ENCODE measurements at places on chromosomes 5 and 9.

- DNase-seq, result no peak
Measured at GRCh38 chr9:2337627-2338026, 284.0 kb upstream of the VLDLR start.

DNA sequence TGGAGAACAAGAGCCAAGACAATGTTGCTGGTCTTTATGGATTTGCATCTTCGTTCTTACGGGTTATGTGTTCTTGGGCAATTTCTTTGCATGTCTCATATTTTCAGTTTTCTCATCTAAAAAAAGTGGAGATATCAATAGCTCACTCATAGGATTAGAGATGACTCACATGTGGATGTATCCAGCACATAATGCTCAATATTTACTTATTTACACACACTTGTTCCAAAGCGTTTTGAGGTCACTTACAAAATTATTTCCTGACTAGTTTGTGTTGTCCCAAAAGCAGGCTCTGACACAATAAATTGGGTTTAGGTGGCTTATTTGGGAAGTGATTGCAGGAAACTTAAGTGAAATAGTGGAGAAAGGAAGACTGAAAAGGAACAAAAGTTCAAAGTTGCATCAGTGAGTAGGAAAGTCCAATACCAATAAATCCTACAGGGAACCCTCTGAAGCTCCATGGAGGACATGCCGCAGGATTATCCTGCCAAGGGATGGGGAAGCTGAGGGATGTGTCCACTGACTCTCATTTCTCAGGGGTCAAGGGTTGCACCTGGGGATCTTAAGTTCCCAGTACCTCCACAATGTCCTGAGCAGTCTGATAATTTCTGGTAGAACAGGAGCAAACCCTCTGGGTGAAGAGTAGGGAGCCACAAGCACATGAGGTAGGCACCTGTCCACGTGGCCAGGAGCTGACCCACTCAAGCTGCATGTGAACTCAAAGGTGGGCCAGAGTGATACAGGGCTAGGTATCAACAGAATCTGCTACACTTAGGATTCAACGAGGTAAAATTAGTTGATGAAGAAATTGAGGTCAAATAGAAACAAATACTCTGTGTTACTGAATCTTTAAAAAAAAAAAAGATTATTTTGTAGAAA lies 37.4 kb upstream of the SLC44A1 start:
- no peak for DNase-seq

DNA sequence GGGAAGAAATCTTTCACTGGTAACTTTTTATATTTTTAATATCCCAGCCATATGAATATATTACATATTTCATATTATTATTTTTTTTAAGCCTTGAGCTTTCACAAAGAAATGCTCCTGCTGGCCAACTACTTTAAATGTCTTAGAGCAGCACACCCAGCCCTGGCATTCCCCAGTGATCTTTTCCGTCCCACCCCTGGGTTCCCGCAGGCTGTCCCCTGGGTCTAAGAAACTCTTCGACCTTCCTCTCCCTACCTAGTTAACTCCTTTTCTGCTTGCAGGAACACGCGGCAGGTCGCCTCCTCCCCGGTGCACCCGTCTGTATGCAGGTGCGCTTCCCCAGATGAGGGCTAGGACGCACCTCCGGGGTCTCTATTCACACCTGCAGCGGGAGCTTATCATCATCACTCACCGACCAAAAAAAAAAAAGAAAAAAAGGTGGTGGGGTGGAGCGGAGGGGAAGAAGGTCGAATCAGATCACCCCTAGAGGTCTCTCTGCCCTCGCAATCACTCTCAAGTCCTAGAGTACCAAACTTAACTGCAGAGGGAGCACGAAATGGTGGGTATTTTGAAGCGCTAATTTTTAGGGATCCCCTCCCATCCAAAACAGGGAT lies 696 bp downstream of the ZFP62 start:
- peak; percentile 67 for DNase-seq

DNA sequence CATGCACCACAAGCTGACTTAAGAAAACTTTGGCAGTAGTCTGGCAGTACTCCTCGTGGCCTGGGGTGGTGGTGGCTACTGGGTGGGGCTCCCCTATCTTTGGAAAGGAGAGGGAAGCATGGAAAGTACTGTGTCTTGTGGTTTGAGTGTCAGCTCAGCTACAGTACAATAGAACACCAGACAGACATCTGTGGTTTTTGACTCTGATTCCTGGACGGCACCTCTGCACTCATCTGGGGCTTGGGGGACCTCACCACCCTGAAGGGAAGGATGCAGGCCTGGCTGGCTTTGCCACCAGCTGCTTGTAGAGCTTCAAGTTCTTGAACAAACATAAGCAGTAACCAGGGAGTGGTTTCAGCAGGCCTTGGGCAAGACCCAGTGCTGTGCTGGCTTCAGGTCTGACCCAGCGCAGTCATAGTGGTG lies 40.6 kb downstream of the TNFSF8 start:
- DNase-seq, result peak; percentile 30

- DNase-seq, result no peak
Measured at GRCh38 chr5:12825163-12825562, 920.9 kb upstream of the CTNND2 start.

GRCh38 chr9:35350827-35351549 lies 138.9 kb upstream of the RUSC2 start:
- no peak for DNase-seq

DNA sequence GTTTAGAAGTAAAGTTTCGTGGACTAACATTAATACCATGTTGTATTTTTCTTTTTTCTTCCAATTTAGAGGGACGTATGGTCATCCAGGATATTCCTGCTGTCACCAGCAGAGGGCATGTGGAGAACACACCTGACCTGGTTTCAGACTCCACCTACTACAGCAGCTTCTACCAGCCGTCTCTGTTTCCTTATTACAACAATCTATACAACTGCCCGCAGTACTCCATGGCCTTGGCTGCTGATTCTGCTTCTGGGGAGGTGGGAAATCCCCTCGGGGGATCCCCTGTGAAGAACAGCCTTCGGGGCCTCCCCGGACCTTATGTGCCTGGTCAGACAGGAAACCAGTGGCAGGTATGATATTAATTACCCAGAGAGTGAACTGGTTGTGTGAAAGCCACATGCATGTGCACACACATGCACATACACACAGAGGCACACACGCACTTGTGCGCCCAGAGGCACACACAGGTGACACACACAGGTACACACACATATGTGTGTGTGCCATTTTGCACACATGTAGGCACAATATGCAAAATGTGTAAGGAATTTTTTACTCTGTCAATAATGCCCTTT lies 52.4 kb downstream of the DMRT1 start:
- peak; percentile 83 for DNase-seq

DNA sequence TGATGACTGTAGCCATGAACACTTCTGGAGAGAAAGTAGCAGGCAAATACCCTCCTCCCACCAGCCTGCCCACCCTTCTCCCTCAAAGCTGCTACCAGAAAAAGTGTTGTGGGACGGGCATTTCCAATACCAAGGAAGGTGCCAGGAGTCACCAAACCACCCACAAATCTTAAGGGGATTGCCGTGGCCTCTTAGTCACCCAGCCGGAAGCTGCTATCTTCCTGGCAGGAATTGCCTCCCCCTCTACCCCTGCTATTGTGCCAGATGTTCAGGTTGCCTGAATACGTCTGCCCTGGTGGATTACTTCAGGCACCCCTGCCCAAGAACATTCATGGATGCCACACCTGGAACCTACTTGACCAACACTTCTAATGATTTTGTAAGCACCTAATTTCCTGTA lies 156.1 kb downstream of the TTC39B start:
- no peak for DNase-seq

DNA sequence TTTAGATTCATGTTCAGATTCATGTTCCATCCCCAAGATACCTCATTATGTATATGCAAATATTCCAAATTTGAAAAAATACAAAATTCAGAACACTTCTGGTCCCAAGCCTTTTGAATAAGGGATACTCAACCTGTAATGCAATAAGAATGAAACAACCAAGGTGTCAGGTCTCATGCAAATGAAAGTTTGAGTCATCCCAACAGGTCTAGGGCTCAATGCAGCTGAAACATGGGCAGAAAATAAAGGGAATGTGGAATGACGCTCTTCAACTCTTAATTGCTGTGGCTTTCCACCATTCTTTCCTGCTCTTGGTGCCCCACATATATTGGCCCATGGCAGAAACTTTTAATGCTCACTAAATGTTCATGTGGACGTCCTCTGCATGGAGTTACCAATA lies 107.3 kb upstream of the DAPK1 start:
- DNase-seq, result no peak

DNA sequence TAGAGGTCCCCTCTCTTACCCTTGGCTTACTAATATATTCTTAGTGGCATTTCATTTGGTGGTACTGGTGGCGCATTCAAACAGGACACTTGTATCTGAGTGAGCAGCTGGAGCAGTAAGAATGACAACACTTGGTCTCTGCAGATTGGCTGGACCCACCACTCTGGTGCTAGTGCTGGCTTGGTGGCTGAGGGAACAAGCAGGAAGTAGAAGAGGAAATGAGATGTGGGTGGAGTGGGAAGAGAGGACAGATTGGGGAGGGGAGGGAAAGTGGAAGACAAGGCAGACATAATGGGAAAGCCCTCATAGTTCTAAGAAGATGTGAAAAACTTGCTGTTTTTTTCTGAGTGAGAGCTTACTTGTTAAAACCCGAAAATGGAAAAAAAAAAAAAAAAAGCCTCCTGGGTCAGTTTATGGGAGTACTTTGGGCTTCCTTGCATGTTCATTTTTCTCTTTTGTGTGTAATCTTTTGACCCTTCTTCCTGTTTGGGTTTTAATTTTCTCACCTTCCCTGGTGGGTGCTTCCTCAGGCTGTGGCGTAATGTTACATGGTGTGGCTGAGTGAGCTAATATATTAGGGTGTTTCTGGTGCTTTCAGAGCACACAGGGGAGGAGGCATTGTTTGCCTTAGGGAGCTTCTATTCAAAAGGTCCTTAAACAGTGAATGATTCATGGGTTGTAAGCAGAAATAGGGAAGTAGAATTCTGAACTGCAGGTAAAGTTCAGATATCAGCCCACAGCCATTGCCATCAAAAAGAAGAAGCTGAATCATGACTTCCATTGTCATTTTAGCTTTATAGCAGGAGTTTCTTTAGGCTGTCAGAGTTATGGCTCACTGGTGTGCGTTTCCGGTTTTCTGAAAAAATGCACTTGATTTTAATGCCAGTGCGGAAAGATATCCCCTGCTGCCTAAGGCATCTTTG lies 52.3 kb downstream of the TLE4 start:
- peak; percentile 72 for DNase-seq

DNA sequence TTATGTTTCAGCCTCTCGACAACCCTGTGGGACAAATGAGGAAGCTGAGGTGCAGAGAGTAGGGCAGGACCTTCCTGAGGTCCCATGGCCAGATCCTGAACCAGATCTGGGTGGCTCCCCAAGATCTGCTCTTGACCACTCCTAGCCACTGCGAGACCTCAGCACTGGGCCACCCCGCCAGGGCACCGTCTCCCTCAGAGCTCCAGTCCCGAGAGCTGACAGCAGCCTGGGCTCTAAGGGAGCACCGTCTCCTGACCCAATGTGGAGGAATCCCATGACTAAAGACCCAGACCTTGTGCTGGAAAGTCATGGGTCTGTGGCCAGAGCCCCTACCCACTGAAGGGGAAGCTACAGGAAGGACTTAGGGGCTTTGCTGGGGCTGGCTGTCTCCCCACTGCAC lies 4.5 kb upstream of the LMX1B start:
- DNase-seq, result no peak

- DNase-seq, result no peak
Measured at GRCh38 chr5:138111937-138112336, 27.3 kb downstream of the NME5 start.

DNA sequence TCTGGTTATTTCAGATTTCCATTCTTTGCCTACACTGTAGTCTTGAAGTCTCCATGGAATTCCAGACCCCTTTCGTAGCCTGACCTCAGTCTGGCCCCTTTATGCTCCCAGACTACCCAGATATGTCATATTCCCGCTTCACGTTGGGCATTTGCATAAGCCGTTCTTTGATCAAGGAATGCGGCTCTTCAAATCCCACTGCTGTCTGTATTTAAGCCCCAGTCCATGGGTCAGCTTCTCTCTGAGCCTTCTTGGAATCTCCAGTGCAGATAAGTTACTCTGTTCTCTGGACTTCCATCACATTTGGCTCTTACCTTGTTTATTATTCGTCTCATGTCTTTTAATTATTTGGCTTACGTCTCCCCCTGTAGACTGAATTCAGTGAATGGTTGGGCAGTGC lies 97.4 kb downstream of the PARP8 start:
- DNase-seq, result no peak

- DNase-seq, result no peak
Measured at GRCh38 chr9:71121275-71122021, at the start of gene TRPM3. TSS of gene TRPM3 (minus strand) at chr9:71121621. CDS start at chr9:71121354, 267 bp downstream.

GRCh38 chr5:103894882-103895281 lies 332.3 kb upstream of the NUDT12 start:
- no peak for DNase-seq

GRCh38 chr5:84017523-84018172 lies 297.0 kb upstream of the HAPLN1 start:
- no peak for DNase-seq

- DNase-seq, result no peak
Measured at GRCh38 chr9:124760719-124761118, 10.4 kb downstream of the NR6A1 start.

DNA sequence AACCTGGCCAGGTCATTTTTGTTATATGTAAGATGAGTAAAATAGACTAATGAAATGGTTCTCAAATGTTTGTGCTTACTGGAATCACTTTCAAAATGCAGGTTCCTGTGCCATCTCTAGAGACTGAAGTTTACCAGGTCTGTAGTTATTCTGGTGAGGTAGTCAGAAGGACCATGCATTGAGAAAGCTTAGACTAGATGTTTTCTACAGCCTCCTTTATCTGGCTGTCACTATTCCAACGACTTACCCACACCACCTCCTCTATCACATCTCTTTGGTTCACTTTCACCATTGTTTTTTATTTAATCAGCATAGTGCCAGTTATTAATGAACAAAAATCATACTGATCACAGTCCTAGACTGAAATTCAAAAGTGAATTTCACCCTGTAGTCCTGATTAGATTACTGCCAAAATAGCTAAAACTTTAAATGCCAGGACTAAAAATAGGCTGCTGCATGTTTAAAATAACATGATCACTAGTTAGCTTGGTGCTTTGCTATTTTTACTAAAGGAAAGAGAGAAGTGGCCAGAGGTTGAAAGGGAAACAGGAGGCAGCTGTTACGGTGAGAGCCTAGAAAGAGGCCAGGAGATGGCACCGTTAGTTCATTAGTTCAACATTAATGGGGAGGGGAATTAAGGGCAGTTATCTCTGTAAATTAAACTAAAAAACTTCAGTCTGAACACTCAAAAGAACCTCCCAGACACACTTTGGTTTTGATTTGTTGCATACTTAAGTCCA lies 13.9 kb upstream of the FNIP1 start:
- peak; percentile 6 for DNase-seq

GRCh38 chr9:69549310-69550202 lies 122.6 kb downstream of the APBA1 start:
- DNase-seq, result peak; percentile 64

- DNase-seq, result no peak
Measured at GRCh38 chr9:132752877-132753592, 82.8 kb downstream of the GTF3C4 start.

GRCh38 chr5:20572614-20573013 lies 584.6 kb upstream of the CDH18 start:
- DNase-seq, result no peak

- DNase-seq, result no peak
Measured at GRCh38 chr9:365436-365835, 150.8 kb downstream of the DOCK8 start.

- DNase-seq, result no peak
Measured at GRCh38 chr9:133301253-133302230, 26.5 kb upstream of the ABO start.

- no peak for DNase-seq
Measured at GRCh38 chr5:1733369-1733768, 66.3 kb downstream of the MRPL36 start.

- DNase-seq, result no peak
Measured at GRCh38 chr5:80072103-80073073, 37.2 kb downstream of the THBS4 start.

- no peak for DNase-seq
Measured at GRCh38 chr5:148311484-148311883, 739 bp upstream of the SPINK7 start.

All from activated CD4-positive, alpha-beta T cell treated with anti-CD3 and anti-CD28 coated beads, Interleukin-2, Interleukin-6, amounts not matched to agents 100 ng/mL and 50 ng/mL, durations not matched to agents 16 hours and 8 hours (primary cell).